Foreskin keratinocyte (primary cell): ENCODE measurements at places on chromosomes 7 and 10. TPM values are rescaled to one million over a fixed set of nuclear protein-coding genes. Genes with fewer than 3 reads are reported as not detected.

RBM48 gene
- 7.6 and 7.9 TPM in 2 replicates for total RNA-seq

OR2A7 gene
- total RNA-seq = 3.3 and 11.6 TPM in 2 replicates

OR6B1 gene
- total RNA-seq = not detected in 2 replicates

ZKSCAN1 gene
- total RNA-seq = 32.3 and 41.3 TPM in 2 replicates

FOXP2 gene
- total RNA-seq = 0.81 and 1.0 TPM in 2 replicates

ANK3 gene
- 10.1 and 11.6 TPM in 2 replicates for total RNA-seq

LRRC61 gene
- total RNA-seq = 8.6 and 9.9 TPM in 2 replicates

SPDYE8 gene
- total RNA-seq = not detected in 2 replicates
